ENCODE measurements at places on chromosomes 5 and 9.

DNA sequence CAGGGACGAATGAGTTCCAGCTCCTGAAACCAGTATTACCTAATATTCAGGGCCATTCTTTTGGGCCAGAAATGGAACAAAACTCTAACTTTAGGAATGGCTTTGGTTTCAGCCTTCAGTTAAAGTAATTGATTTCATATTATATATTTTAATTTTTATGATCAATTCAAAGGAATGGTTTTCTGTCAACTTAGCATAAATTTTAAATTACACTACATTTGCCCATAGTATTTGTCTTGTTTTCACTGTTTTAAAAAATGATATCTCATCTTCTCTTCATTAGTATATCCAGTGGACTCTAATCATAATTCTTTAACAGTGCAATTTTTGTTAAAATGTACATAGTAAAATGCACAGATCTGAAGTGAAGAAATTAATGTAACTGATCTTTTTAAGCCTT, 1.9 kb upstream of the PCDHB16 start:
- no peak for DNase-seq

DNA sequence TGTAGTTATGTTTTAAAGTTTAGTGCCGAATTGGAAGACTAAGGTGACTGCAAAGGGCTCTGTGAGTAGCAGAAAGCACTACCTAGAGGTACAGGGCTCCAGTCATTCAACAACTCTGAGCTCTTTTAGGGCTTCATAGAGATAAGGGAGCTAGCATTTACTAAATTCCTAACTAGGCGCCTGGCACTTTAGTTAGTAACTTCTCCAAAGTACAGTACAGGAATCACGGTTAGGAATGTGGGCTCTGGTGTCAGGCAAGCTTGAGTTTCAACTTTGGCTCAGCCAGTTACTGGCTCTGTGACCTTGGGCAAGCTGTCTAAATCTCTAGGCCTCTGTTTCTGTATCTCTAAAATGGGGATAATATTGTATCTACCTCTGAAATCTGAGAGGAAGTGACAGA, 115.3 kb downstream of the SLIT3 start:
- DNase-seq, result no peak

DNA sequence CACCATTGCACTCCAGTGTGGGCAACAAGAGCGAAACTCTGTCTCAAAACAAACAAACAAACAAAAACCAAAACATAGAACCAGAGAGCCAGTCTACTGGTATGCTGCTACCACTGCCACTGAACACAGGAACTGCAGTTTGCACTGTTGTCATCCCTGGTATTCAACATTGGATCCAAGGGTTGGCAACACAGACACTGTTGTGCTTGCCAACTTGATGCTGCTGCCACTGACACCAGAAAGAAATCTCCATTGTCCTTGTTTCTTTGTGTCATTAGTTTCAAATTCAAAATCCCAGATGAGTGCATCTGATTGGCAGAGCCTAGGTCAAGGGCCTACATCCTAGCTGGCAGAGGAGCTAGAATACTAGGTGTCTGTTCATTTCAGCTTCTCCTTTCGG, 16.2 kb downstream of the HINT1 start:
- no peak for DNase-seq

GRCh38 chr9:88952086-88952615, 39.1 kb upstream of the S1PR3 start:
- no peak for DNase-seq

- DNase-seq, result no peak
These were observed 38.9 kb upstream of the NMUR2 start for GRCh38 chr5:152443935-152444334.
